ENCODE measurements at places on chromosomes 5 and 9.

DNA sequence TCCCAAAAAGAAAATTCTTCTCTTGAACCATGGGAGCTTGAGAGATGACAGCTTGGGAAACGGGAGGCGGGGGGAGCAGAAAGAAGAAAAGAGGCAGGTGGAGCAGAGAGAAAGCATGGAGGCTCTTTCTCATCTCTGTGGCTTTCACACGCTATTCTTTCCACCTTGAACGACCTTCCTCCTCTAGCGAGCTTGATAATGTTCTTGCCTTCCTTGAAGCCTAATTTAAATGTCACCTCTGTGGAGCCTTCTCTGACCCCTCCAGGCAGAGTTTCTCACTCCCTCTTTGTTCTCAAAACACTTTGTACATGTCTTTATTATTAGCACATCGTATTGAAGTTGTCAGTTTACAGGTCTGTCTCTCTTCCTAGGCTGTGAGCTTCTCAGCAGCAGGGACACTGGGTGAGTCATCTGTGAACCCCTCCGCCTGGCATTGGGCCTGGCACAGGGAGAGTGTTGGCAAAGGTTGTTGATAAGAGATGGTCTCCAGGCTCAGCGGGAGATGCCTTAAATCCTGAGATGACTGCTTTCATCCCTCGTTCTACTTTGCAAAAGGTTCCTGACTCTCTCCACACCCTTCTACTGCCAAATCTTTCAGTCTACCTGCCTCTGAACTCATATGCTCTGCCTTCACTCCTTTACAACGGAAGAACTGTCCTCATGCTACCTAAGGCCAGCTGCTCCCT, 14.1 kb upstream of the STRBP start:
- DNase-seq: no peak

DNA sequence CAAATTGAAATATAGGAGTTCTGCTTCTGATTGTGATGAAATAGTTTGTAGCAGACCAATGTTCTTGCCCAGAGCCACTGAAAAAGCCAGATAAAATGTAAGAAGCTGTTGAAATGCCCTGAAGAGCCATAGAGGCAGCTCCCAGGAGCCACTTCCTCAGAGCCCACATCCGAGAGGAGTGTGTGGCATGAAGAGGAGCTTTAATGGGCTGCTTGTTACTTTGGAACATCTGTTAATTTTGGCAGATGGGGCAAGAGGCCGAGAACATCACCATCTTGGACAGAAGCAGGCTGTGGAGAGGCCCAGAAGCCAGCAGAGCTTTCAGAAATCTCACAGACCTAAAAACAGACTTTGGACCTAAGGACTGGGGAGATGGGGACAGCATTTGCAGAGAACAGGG, 370.8 kb downstream of the GADD45G start:
- DNase-seq: no peak

DNA sequence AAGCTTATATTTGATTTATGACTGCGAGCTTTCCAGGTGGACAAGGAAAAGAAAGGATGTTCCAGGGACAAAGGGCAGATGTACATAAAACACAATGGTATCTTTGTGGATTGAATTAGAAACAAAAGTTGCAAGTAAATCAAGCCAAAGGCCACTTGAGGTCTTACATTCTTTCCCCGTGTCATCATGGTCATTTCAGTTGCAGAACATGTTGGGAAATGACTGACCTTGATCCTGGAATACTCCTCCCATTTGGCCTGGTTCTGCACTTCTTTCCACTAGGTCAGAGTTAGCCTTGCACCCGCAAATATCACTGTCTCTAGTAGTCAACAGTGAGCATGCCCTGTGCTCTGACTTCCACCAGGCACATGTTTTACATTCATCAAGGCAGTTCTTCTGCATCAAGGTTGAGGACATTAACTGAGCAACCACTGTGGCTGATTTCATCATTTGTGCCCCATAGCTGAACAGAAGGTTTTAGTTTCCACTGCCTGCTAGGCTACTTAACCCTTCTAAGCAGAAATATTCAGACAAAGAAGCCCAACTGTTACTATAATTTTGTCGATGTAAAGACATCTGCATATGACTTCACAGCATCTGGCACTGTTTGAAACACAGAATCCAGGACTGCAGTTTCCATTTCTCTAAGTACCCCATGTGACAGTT, 1161.7 kb upstream of the DMAC1 start:
- no peak for DNase-seq

- no peak for DNase-seq
These were observed 1.1 kb downstream of the CTNND2 start for GRCh38 chr5:11903121-11903613.

DNA sequence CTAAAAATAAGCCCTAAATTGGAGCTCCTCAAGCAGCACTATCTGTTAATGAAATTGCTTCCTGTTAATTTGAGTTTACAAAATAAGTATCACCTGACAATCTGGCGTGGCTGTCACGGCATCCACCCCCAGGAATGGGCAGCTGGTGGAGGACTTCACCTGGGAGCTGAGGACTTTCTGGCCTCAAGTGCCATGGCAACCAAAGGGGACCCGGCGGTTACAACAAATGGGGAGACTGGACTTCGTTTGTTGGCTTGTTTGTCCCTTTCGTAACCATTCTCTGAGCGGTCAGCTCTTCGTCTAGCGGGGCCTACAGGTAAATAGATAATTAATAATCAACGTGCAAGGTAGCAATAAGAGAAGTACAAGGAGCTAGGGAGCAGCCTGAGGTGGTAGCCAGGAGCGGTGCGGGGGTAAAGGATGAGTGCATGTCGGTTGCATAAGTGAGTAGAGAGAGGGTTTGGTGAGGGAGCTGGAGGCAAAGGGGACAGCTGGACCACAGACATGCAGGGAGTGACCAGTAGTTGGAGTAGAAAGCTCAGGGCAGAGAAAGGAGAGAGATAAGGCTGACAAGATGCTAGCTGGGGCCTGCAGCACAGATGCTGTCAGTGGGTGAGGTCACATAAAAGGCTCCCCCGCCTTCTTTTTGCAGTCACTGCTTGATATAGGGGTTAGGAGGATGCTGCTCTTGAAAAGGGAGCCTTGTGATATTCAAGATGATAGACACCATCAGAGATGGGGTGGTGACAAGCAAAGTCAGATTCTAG, 62.5 kb downstream of the HSPA4 start:
- DNase-seq: no peak

GRCh38 chr5:16528382-16529110, 62.9 kb upstream of the ZNF622 start:
- DNase-seq: no peak

DNA sequence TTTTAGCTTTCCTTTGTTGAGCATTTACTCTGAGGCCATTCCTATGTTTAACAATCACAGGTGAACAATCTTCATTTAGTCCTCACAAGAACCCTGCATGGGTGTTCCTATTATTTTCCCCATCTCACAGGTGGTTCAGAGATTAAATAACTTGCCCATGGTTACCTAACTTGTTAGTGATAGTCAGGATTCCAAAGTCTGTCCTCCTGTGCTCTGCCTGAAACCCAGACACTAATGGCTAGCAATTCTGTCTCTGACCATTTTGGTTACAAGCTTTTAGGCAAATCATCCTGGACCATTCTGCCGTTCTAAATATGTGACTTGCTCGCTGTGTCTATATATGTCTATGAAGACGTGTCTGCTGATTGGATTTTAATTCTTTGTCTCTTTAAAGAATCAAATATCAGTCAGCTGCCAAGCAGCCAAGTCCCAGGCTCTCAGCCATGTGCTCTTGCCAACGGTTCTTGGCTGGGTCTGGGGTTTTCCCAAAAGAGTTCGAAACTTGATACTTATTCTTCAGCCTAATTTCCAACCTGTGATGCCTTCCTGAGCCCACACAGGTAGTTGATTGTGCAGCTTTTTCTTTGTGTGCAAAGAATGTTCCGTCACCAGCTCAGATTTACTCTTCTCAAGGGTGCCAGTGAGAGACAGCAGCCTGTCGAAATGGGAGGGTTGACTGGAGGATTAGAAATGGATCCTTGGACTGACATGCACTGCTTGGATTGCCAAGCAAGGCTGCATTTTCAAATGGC, 121.7 kb downstream of the NREP start:
- DNase-seq: no peak

DNA sequence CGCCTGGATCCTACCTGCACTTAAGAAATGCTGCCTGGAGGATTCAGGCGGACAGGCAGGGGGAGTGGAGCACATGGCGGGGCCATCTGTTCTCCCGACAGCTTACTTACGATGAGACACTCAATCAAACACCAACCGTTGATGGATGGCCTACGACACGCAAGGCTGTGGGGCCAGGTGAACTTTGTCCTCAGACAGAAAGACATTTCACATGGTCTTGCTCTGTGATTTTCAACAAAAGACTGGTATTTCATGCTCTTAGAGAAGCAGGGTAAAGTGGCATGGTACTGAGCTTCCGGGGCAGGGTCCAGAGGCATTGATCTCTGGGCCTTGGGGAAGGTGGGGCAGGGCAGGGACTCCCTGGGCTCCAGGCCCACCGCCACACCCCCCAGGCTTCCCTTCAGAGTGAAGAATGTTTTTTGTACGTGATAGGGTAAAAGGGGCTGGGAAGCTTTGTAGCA, 9.1 kb upstream of the OLFM1 start:
- DNase-seq: no peak

DNA sequence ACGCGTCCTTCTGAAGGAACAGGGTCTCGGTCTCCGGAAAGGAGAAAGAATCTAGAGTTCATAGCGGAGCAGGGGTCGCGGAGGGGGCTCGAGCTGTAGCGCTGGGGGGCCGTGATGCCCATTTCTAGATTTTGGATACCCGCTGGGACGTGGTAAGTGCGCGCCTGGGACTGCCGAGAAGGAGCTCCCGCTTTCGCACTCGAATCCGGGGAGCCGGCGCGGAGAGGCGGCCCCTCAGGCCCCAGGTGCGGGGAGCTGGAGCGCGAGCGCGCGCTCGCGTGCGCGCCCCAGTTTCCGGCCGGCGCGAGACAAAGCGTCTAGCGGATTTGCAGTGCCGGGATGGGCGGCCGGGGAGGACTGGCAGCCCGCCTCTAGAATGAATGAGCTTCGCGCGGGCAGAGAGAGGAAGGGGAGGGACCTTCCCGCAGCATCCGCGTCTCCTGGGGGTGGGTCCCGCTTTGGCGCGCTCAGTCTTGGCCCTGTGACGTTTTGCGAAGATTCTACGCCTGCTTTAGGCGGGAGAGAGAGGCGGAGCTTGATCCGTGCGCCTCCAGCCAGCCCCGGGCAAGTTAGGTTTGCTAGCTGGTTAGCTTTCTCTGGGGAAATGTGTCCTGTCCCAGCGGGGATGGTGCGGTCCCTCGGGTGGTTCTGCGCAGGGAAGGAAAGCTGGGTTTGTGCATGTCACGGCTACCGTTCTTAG, 1.2 kb downstream of the LMNB1 start:
- peak; percentile 87 for DNase-seq

GRCh38 chr5:156588306-156588705, 261.3 kb downstream of the SGCD start:
- no peak for DNase-seq

GRCh38 chr5:174310243-174310642, 264.7 kb downstream of the NSG2 start:
- DNase-seq: no peak

GRCh38 chr9:121324755-121325154, 45.3 kb downstream of the STOM start:
- DNase-seq: no peak

- no peak for DNase-seq
These were observed 175.2 kb downstream of the GAPVD1 start for GRCh38 chr9:125436613-125437443.

DNA sequence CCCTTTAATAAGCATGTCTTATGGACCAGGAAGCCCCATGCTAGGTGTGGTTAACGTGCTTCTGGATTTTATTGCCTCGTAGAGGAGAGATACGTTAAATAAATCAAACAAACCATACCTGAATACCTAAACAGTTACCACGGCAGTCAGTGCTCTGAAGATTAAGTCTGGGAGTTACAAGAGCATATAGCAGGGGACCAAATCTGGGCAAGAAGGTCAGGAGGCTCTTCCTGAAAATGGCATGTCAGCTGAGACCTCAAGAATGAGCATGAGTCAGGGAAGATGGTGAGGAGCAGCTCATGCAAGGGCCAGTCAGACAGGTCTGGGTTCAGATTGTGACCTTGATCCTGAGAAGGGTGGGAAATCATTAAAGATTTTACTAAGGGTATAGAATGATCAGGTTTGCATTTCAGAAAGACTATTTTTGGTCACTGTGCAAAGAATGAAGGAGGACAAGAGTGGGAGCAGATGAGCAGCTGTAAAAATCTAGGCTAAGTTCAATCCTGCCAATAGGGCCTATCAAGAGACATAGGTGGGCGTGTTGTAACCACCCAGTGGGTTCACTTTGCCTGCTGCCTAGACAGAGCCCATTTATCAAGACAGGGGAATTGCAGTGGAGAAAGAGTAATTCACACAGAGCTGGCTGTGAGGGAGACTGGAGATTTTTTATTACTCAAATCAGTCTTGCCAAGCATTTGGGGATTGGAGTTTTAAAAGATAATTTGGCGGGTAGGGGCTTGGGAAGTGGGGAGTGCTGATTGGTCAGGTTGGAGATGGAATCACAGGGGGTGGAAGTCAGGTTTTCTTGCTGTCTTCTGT, 4.8 kb upstream of the ZNF366 start:
- DNase-seq: no peak

GRCh38 chr5:157400741-157401495, 59.1 kb upstream of the NIPAL4 start:
- no peak for DNase-seq

DNA sequence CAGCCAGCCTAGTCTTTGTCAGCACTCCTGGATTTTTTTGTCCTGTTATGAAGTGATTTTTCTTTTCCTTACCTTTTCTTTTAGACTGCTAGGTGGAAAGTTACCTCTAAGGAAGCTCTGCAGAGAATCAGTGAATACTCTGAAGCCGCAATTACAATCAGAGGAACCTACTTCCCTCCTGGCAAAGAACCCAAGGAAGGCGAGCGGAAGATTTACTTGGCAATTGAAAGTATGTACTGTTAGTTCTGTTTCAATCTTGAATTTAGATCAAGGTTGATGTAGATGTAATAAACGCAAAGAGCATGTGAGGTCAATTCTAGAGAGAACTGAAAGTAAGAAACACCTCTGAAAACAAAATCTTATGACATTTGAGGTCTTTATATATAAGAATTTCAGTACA, 27.0 kb upstream of the C5orf24 start:
- no peak for DNase-seq

GRCh38 chr5:156383510-156384265, 56.7 kb downstream of the SGCD start:
- DNase-seq: no peak

DNA sequence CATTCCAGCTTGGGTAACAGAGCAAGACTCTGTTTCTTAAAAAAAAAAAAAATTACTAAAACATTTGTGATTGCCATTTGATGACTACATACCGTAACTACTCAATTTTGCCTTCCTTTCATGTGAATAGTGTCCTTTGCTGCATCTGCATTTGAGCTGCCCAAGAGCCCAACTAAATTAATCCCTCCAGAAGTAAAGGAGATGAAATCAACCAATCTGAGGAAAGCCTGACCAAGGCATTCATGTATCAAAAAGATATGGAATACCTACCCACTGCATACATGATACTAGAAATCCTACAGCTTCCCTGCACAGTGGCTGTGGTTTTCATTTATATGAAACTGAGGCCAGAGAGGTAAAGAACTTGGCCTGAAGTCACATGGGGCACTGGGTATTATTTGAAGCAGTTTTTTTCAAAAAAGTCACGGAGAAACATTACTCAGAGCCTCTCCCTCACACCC, 177.5 kb downstream of the AOPEP start:
- DNase-seq: no peak

All from T-helper 17 cell (primary cell).